Activated CD4-positive, alpha-beta memory T cell treated with anti-CD3 and anti-CD28 coated beads for 36 hours (primary cell): ENCODE measurements at places on chromosomes 5 and 9.

- no peak for DNase-seq
These were observed 287.3 kb downstream of the ADGRV1 start for GRCh38 chr5:90845723-90846554.

GRCh38 chr9:110655754-110656641 lies 12.6 kb upstream of the MUSK start:
- DNase-seq = no peak

GRCh38 chr9:114369216-114370130 lies 18.3 kb downstream of the AKNA start:
- no peak for DNase-seq

DNA sequence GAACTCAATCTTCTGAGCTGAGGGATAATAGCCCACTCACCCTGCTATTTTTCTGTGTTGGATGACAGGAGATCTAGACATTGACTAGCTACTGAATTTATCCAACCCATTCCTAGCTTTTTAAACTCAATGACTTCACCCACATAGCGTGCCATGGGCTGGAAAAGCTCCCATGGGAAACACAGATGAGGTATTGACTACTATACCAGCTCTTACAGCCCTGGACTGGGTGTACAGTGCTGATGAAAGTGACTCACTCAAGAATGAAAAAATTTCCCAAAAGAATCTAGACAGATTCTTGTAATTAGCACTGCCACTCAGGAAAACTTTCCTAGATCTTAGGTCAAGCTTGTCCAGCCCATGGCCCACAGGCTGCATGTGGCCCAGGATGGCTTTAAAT lies 72.7 kb upstream of the NREP start:
- no peak for DNase-seq

- DNase-seq = no peak
These were observed 829.6 kb upstream of the ZNF608 start for GRCh38 chr5:125575891-125576505.

- DNase-seq = no peak
These were observed 558.3 kb downstream of the CHSY3 start for GRCh38 chr5:130462516-130462915.

- no peak for DNase-seq
These were observed 17.3 kb downstream of the EEIG1 start for GRCh38 chr9:127963359-127964064.

- DNase-seq = no peak
These were observed 1767.7 kb downstream of the EFNA5 start for GRCh38 chr5:105903069-105903468.

DNA sequence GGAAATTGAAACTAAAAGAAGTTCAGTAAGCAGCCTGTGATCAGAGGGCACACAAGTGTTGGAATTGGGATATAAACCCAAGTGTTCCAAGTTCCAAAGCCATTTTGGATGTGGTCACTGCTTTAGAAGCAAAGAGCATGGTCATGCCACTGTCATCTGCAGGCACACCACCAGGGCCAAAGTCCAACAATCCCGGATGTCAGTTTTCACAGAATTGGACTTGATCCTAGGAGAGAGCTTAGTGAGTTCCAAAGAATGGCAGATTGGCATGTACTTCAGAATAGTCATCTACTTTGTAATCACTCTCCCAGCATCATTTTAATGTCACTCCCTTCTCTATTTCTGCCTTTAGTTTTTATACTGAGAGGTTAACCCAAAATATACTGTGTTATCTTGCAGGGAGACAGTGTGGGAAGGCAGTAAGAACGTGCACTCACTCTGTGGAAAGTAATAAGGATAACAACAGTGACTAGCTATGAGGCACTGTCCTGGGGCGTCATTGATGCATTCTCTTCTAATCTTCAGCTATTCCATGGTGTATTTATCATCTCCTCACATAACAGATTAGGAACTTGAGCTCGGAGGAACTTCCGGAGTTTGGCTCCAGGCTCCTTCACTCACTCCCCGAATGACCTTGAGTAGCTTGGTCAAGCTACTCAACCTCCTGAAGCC lies 388.0 kb downstream of the ACTL7B start:
- no peak for DNase-seq

DNA sequence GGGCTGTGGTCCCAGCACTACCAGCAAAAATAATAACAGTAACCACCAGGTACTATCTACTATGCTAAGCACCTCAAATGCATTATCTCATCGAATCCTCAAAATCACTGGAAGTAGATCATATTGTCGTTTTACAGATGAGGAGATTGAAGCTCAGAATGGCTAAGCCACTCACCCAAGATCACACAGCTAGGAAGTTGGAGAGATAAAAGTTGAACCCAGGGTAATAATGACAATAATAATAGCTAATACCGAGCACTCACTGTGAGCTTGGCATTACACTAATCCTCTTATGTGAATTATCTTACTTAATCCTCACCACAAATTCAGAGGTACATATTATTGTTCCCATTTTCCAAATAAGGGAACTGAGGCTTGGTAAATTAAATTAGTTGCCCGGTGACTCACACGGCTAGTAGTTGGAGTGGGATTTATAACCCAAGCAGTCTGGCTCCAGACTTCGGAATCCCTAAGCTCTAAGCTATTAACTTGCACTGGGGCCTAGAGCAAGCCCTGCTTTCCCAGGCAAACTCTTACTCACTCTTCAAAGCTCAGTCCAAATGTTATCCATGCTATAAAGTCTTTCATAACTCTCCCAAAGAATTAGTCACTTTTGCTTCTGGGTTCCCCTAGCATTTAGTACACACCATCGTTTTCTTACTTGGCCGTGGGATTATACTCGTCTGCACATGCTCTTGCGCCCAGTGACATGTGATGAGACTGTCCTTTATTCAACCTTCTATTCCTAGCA lies 3.8 kb downstream of the ARSI start:
- no peak for DNase-seq

- no peak for DNase-seq
These were observed 2.7 kb upstream of the CXXC5 start for GRCh38 chr5:139645430-139645871.

DNA sequence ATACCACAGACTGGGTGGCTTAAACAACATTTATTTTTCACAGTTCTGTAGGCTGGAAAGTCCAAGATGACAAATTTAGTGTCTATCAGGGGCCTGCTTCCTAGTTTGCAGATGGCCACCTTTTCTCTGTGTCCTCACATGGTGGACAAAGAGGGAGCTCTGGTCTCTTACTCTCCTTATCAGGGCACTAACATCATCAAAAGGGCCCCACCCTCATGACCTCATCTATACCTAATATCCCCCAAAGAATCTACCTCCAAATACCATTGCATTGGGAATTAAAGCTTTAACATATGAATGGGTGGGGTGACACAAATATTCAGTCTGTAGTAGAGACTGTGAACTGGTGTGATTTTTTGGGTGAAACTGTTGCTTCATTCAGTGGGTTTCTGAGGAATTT lies 78.1 kb downstream of the C7 start:
- DNase-seq = no peak

GRCh38 chr5:68482199-68482598 lies 266.6 kb downstream of the PIK3R1 start:
- DNase-seq = no peak

- no peak for DNase-seq
These were observed 89.8 kb downstream of the PTTG1 start for GRCh38 chr5:160511280-160511929.

DNA sequence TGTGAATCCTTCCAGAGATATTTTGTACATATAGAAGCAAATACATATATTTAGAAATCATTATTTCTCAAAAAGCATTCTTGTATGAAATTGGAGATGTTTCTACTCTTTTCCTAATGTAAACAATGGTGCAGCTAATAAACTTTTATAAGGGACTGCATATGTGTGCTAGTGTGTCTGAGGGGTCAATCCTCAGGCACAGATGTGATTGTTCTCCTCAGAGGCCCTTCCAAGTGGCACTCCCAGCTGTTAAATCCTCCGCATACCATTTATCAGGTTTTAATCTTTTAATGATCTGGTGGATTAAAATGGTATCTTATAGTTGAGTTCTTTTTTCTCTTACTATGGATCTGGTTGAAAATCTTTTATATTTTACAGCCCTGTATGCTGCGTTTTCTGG lies 5.6 kb upstream of the OMD start:
- no peak for DNase-seq

GRCh38 chr5:139315056-139315615 lies 21.6 kb downstream of the MATR3 start:
- no peak for DNase-seq

- peak; percentile 80 for DNase-seq
These were observed at the start of gene REEP2 for GRCh38 chr5:138438724-138439476. REEP2 (plus strand) TSS chr5:138439057; CDS start chr5:138439209, 152 bp downstream.

GRCh38 chr5:5780253-5780652 lies 357.8 kb downstream of the ICE1 start:
- no peak for DNase-seq

- no peak for DNase-seq
These were observed 42.5 kb downstream of the CYSTM1 start for GRCh38 chr5:140217299-140218026.

DNA sequence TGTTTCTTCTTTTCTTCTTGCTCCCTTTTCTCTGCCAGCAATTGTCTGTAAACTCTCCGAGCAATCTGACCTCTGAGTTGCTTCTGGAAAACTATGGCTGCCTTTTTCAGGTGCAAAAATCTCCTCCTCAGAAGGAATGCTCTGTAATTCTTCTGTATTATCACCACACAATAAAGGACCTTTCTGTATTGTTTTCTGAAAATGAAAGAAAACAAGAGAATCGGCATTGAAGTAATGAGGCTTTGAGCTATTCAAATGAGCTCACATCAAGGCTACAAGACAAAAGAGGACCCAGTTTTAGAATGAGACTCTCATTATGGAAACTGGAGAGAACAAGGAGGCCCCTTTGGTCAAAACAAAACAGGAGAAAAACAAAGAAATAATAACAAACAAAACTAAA lies 86.2 kb upstream of the RETREG1 start:
- no peak for DNase-seq

DNA sequence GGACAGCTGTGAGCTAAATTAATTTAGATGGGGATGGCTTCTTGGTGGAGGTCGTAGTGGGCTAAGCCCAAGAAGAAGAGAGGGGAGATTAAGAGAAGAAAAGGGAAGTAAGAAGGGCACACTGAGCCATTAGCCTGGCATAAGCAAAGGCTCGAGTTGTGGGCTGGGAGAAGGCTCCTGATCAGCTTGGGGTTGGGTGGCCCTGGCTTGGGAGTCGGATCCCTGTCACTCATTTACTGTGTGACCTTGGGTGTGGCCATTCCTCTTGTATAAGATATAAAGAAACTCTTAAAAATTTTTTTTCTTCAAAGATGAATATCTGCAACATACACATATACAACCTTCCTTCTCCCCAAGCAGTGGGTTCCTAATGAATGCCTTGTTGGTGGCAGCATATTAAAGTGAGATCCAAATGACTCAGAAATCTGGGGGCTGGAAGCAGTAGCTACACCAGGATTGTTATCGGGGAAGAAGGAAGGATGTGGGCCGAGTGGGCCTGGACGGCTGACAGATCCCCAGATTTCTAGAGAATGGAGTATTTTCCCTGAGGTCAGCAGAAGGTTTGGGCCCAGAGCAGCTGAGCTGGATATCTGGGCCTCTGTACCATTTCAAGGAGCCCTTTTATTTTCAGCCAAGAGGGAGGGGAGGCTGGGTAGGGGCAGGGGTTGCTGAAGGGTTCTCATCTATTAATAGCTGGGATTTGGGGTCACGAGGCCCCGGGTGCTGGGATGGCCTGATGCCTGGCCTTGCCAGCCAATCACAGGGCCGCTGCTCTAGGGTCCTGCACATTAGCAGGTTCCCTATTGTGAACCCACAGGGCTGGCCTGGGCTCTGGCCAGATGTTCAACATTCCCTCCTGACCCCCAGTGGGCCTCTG lies 52.1 kb downstream of the PPARGC1B start:
- no peak for DNase-seq

- DNase-seq = no peak
These were observed 4.6 kb downstream of the SLC35A4 start for GRCh38 chr5:140569197-140569596.

DNA sequence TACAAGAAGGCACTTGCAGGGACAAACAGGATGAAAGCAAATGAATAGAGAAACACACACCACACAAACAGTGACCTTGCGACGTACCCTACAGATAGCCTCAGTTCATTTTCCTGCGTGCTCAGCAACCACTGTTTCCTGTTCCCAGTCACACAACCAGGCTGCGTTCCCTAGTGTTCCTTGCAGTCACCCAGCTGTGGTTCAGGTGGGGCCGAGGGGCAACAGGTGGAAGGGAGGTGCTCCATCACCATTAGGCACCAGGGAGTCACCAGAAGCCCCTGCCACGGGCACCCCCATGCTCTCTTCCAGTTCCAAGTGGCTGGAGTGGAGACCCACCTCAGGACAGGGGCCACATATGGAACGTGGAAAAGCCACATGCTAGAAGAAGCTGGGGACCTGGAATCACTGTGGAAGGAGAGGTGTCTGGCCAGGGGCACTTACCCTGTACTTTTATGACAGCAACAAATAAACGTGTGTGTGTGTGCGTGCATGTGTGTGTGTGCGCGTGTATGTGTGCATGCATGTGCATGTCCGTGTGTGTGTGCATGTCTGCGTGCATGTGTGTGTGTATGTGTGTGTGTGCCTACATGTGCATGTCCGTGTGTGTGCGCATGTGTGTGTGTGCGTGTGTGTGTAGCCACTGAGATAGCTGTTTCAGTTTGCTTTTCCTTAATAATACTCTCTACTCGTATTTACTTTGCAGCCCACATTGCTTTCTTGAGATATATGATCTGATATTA lies 18.8 kb upstream of the FCN2 start:
- no peak for DNase-seq

DNA sequence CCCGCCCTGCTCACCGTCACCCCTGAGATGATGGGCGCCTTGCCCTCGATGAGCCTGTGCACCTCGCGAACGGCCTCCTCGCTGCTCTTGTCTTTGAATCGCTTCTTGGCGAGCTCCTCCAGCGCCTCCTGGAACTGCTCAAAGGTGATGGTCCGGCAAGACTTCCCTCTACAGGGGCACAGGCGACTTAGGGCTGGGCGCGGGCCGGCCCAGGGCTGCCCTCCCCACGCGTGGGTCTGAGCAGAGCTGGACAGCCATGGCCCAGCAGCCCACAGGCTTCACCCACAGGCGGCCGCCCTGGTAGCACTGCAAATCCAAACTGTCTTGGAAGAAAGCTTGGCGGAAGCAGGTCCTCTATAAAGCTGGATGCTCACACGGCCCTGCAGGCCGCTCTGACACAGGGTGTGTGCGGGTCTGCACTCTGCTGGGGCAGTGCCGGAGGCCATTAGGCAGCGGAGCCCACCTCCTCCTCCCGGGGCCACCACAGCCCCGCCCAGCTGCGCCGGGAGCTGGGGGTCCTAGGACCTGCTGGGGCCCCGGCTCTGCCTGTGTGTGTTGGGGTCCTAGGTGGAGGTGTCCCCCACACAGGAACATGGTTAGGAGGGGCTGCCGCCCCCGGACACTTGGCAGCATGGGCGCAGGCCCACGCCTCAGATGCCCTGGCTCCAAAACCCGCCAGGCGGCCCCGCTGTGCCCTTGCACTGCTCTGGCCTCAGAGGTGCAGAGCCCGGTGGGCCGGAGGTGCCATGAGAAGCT lies 27.0 kb downstream of the TPPP start:
- DNase-seq = no peak

DNA sequence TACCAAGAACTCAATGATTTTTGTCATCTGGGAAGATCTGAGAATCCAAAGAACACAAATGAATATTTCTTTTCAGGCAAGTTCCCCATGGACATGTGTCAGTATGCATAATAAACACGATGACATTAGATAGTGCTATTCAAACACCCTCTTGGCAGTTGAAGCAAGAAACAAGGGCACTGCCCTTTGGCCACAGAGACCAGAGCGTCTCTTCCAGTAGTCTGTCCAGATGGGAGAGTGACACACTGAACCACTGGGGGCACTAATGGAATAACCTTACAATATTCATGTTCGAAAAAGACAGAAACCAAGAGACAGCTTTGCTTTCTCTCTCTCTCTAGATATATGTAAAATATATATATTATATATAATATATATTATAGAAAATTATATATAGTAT lies 301.9 kb downstream of the CTNND2 start:
- no peak for DNase-seq
